ENCODE measurements at places on chromosomes 13 and 19.
A peak's percentile ranks its signal among the peaks of the same experiment; 100 is the strongest.

GRCh38 chr19:12494260-12494860 is 9.7 kb upstream of the ZNF709 start:
- DNase-seq, result no peak

- DNase-seq, result no peak
These were observed 1348.0 kb upstream of the PRR20A start for GRCh38 chr13:55792544-55793193.

GRCh38 chr13:46749951-46750350 is 47.0 kb downstream of the ESD start:
- DNase-seq, result no peak

GRCh38 chr19:44607049-44607448 is 6.3 kb upstream of the IGSF23 start:
- DNase-seq, result peak; percentile 31

DNA sequence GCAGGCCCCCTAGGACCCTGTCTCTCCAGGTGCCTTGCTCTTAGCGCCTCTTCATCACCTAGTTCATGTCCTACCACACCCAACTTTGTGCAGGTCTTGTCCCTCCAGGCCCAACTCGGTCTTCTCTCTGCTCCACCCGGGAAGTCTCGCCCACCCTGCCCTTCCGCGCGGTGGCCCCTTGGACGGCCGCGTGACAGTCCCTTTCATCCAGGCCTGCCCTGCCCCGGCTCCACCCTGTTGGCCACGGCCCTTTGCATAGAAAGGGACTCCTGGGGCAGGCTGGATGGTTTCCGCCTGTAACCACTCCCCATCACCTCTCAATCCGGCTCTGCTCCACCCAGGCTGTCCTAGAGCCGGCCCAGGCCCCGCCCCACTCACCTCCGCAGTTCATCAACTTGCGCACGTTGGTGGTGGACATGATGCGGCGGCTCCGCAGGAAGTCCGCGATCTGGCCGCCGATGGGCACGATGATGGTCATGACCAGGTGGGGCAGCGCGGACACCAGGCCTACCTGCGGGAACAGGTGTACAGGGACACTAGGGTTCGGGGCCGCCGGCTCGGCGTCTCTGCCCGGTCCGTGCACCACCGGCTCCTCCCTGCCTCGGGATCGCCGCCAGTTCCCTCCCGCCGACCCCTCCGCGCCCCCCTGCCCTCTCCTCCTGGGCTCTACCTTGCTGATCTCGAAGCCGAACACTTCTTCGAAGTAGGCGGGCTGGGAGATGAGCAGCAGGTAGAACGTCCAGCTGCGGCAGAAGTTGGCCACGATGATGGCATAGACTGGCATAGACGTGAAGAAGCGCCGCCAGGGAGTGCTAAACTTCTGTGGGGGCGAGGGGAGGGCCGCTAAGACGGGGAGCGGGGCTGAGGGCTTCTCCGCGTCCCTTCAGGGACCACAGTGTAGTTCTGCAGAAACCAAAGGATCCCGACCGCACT is 7.2 kb downstream of the GFY start:
- DNase-seq, result no peak

DNA sequence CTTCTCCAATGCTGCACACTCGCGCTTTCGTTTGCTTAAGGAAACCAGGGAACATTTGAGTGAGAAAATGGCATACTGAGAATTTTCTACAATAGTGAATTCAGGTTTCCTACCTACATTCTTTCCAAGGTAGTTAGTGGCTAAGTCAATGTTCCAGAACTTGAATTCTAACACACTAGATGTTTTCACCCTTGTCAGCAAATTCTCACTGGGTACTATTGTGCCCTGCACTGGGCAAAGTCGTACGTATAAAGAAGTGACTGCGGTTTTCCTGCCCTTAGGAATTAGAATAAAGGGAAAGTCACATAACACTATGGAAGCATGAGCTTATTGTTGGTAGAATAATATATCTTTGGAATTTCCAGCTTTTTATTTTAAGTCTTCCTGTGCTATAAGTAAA is 119.2 kb upstream of the TNFSF11 start:
- DNase-seq, result no peak

DNA sequence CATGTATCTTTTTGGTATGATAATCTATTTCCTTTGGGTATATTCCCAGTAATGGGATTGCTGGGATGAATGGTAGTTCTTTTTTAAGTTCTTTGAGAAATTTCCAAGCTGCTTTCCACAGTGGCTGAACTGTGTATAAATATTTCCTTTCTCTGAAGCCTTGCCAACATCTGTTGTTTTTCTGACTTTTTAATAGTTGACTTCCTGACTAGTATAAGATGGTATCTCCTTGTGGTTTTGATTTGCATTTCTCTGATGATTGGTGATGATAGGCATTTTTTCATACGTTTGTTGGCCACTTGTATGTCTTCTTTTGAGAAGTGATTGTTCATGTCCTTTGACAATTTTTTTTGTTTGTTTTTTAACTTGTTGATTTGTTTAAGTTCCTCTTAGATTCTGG is 61.6 kb upstream of the PCDH17 start:
- no peak for DNase-seq

GRCh38 chr13:46810440-46810839 is 13.5 kb upstream of the ESD start:
- no peak for DNase-seq

- DNase-seq, result no peak
These were observed 24.1 kb upstream of the WDFY2 start for GRCh38 chr13:51559946-51560735.

DNA sequence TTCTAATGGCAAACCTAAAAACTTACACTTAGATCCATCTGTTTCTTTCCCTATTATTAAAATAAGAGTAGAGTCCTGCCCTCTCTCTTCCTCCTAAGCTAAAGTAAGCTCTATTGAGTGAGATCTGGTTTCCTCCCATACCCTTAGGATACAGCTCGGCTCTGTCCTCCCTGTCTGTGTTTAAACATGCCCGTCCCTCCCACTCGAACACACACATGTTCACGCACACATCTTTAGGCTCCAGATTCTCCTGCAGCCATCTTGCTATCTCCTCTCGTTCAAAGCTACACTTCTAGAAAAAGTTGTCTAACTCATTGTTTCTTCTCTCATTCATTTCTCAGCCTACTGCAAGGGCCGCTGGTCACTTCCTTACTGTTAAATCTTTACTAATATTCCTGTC is 15.1 kb upstream of the CEBPG start:
- no peak for DNase-seq

- no peak for DNase-seq
These were observed 222.1 kb upstream of the OBI1 start for GRCh38 chr13:78881054-78881453.

DNA sequence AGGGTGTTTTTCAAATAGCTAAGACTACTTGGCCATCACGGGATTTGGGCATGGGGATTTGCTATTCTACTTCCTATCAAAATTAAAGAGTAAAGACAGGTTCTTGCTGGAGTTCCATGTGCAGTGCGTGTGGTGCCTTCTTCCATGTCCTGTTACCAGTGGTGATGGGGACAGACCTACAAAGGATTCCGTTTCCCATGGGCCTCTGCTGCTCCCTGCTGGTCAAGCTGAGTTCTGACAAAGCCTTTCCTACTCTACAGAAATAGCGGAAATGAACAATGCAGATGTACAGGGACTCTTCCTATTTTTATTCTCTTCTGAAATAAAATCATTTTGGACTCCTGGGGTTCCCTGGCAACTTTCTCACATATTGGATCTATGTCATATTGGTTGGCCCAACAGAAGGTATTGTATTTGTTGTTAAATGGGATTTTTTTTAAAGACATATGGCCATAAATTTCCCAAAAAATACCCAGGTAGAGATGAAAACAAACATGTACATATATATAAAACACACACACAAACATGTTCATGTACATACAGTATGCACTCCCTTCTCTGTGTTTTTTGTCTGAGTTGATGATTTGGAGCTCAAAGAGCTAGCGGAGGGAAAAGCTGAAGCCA is 90.5 kb upstream of the SLC15A1 start:
- DNase-seq, result peak; percentile 57

- peak; percentile 22 for DNase-seq
These were observed 5.7 kb upstream of the FOXO1 start for GRCh38 chr13:40671956-40672764.

DNA sequence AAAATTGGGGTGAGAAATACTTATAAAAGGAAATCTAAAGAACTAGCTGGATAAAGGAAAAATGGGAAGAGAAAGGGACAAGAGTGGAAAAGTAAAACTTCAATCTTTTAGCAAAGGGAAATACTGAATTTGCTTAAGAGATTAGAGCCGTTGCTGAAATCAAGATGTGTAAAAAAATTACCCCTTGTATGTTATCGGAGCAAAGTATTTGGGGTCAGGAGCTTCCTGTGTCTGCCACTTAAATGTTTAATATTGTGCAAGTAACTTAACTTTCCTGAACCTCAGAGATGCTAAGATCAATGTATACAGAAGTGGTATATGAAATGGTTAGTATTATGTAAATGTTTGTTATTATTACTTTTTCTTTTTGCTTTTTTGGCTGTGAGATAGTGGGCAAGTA is 51.6 kb downstream of the NDFIP2 start:
- no peak for DNase-seq

GRCh38 chr13:27383104-27383921 is 41.1 kb upstream of the GTF3A start:
- DNase-seq, result no peak

DNA sequence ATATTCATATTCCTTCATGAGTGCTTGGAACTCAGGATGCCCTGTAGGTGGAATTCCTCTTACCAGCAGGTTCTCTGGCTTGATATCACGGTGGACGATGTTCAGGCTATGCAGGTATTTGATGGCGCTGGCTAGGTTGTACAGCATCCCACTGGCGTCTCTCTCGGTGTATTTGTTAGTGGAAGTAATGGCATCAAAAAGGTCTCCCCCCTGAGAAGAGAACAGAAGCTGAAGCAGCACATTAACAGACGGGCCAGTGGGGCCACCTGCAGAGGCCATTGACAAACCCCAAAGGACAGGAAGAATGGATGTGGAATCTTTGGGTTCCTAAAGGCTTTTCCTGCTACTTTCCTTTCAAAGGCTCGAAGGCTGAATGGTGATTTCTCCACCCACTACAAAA is 308.5 kb downstream of the DCLK1 start:
- no peak for DNase-seq

DNA sequence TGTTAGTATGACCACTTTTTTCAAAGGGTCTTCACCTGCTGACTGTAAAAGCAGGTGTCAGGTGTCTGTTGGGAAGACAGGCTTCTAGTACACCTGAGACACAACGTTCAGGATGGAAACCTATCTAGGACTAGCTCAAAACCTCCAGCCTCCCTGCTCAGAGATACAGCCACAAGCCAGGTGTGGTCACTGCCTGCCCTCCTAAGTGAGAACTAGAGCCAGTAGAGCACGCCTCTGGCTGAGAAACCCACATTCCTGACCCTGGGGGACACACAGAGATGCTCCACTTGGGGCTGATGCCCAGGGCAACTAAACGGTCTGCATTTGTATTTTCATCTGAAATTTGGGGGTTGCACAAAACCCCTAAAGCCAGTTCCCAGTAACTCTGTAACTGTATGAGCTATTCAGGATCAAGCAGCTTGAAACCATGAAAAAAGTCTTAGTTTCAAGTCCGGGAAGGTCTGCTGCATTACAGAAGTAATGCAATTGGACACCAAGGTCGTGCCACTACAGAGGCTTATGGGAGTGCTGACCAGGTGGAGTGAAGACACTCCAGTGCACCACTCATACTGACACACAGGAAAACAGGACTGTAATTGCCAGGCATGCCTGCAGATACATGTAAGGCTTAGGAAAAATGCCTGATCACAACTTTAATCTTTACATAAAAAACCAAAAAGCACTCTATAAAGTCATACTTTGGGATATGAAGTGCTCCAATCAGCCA is 27.8 kb downstream of the ANKRD10 start:
- no peak for DNase-seq

GRCh38 chr13:73697166-73697565 is 437.0 kb downstream of the KLF12 start:
- no peak for DNase-seq

GRCh38 chr19:10286803-10287737 is at the start of gene ICAM4:
TSS of gene ICAM4 (plus strand) at chr19:10286955. CDS start at chr19:10287013, 58 bp downstream.
- no peak for DNase-seq

DNA sequence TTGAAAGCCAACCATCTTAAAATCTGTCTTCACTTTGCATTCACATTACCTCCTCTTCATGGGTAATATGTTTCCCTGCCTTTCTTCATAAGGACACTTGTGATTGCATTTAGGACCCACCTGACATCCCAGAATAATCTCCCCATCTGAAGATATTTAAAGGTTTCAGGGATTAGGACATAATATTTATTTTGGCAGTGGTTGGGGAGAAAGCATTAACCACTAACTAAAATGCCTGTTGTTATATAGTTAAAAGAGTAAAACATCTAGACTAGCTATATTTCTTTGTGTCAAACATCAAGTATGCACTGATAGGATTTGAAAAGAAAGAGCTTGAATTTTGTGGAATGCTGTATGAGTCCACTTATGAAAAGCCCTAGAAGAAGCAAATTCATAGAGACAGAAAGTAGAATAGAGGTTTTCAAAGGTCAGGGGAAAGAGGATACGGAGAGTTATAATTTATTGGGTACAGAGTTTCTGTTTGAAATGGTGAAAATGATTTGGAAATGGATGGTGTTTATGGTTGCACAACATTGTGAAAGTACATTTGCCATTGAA is 457.7 kb upstream of the SPRY2 start:
- DNase-seq, result no peak

GRCh38 chr13:34507630-34508029 is 434.4 kb upstream of the NBEA start:
- DNase-seq, result no peak

GRCh38 chr13:73608157-73608516 is 526.1 kb downstream of the KLF12 start:
- DNase-seq, result no peak

DNA sequence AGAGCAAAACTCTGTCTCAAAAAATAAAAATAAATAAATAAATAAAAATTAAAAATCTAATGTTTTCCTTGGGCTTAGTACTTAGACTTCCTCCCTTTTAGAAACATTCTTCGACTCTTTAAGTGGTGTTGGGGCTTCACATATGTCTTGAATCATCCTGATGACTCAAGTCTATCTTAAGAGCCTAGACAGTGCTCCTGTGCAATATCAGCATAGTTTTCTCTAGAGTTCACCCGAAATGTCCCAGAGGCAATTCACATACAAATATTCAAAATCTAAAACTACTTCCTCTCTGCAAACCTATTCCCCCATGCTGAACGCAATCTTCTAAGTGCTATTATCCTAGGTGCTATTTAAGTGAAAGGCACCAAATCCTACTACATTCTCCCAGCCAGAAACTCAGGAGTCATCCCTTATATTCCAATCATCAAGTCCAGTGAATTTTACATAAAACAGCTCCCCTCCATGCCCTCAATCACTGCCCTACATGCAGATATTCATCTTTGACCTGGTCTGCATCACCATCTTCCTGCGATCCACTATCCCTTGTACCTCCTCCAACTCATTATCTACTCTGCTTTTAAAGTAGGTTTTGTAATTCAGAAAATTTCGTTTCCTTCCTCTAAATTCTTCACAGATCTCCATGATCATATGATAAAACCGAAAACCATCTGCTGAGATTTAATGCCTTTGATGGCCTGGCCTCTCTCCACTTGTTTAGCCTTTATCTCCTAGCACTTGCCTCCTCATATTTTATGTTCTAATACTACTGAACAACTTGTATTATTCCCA is 102.7 kb downstream of the ELF1 start:
- no peak for DNase-seq

- DNase-seq, result no peak
These were observed 624.9 kb upstream of the PCDH9 start for GRCh38 chr13:67854990-67855389.

GRCh38 chr13:112725346-112726015 is 35.6 kb downstream of the ATP11A start:
- no peak for DNase-seq

GRCh38 chr13:74289861-74290773 is 155.9 kb upstream of the KLF12 start:
- DNase-seq, result peak; percentile 39

GRCh38 chr13:31031482-31031881 is 99.0 kb downstream of the TEX26 start:
- DNase-seq, result no peak

- DNase-seq, result no peak
These were observed 886 bp downstream of the MFSD12 start for GRCh38 chr19:3556423-3556977.
